Fibroblast of skin of left quadriceps (primary cell): ENCODE measurements at places on chromosomes 3 and 15.
A peak's percentile ranks its signal among the peaks of the same experiment; 100 is the strongest.

GRCh38 chr3:140148824-140149390, 213.9 kb downstream of the CLSTN2 start:
- no peak for DNase-seq

DNA sequence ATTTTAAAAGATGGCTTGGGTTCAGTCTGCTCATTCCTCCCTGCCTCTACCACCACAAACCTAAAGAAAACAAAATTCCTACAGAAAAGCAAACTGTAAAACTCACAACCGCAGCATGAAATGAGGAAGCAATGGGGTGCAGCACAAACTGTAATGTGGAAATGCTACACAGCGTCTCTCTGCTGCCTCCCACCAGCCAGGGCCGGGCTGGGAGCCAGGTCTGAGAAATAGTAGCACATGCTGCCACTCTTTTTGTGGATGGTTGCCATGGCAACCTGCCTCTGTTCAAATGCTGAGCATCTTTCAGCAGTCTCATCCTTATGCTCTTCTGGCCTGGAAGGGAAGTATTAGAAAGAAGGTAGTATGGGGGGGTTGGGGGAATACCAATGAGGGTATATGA, 55.4 kb downstream of the EOMES start:
- peak; percentile 84 for DNase-seq

DNA sequence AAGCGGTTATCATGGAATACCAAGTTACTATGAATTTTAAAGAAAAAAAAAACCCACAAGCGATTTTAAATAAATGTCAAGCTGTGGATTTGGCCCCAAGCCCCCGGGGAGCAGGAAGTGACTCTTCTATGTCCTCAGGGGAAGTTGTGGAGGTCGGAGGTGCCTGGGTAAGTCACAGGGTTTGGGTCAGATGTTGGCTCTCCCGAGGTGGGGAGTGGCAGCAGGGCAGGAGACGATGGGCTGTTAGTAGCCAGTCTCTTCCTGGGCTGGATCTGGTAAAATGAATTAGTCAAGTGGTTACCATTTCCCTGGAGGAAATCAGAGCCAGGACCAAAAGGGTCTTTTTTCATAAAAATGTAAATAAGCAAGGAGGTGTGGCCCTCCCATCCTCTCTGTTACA, 316.7 kb downstream of the TLE3 start:
- no peak for DNase-seq

DNA sequence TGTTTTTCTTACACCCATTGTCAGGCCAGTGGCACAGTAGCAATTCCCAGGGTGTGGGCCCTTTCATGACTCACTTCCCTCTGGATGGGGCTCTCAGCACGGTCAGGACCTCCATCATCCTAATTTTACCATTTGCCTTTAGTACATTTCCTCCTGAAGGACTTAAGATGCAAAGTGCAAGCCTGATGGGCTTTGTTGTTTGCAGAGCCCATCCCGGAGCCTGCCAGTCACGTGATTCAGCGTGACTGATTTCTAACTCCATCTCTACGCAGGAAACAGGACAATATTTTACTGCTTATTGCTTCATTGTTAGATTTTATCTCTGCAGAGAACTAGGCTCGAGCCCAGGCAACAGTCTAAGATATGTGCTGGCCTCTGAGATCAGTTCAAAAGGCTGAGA, 223.7 kb downstream of the PDZRN3 start:
- DNase-seq = no peak
